Activated CD8-positive, alpha-beta T cell treated with anti-CD3 and anti-CD28 coated beads for 36 hours (primary cell): ENCODE measurements at places on chromosomes 2 and 18.
A peak's percentile ranks its signal among the peaks of the same experiment; 100 is the strongest.

GRCh38 chr2:145597809-145598208 is 1077.9 kb upstream of the ZEB2 start:
- H3K36me3 ChIP-seq: no peaks in the 10 kb centered on the region
- DNase-seq: no peak
- H3K4me1 ChIP-seq: no peaks in the 10 kb centered on the region
- H3K27ac ChIP-seq: no peak overlapping the region
- H3K4me3 ChIP-seq: no peak overlapping the region

GRCh38 chr18:75214332-75214690 is 3.7 kb downstream of the TSHZ1 start:
- no peak overlapping the region for H3K4me3 ChIP-seq
- peak overlapping the region; percentile 46 for H3K27ac ChIP-seq
- peaks cover 6% of the 10 kb centered on the region for H3K36me3 ChIP-seq

DNA sequence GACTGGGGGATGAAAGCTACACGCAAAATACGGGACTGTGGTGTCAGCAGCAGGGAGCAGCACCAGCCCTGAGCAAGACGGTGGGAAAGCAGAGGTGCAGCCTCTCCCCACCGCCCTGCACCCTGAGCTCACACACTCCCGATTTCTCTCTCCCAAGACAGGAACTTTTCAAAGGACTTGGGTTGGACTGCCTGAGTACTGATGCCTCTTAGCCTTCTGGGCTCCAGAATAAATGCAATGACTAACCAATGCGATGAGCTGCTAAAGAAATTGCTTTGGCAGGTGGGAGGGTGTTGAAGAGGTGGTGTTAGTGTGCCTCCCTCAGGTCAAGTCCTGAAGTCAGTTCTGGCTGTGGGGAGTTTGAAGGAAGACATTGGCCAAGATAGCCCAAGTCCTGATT is 9.6 kb downstream of the TRIM54 start:
- no peaks in the 10 kb centered on the region for H3K36me3 ChIP-seq
- no peak for DNase-seq
- no peak overlapping the region for H3K27ac ChIP-seq
- H3K4me3 ChIP-seq: no peak overlapping the region
- peaks cover 15% of the 10 kb centered on the region for H3K27me3 ChIP-seq

- H3K27me3 ChIP-seq: peaks cover 2% of the 10 kb centered on the region
- no peaks in the 10 kb centered on the region for H3K4me1 ChIP-seq
- no peak for DNase-seq
- no peaks in the 10 kb centered on the region for H3K36me3 ChIP-seq
- H3K4me3 ChIP-seq: no peak overlapping the region
These were observed 44.9 kb upstream of the ASB18 start for GRCh38 chr2:236308855-236309668.

DNA sequence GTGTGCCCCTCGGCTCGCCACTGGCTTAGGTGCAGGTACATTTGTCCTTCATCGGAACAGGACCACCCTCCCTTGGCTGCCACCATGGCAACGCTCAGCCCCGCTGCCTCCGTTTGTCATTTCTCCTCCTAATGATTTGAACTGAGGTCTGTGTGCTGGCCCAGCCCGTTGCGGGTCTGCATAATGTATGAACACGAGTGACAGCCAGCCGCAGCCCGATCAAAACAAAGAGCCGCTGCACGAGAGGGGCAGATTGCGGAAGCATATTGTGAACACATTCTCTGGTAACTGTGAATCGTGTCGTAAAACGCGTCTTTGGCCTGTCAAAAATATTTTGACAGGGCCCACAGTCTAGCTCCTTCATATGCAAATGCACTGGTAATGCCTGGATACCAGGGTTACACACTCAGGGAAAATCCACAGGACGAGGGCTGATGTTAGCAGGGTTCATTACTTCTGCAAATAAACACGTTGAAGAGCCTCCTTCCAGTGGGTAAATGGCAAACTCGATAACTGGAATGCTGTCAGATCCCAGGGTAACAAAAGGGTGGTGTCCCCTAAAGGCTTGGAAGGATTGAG is 137.0 kb downstream of the AGAP1 start:
- no peaks in the 10 kb centered on the region for H3K36me3 ChIP-seq
- no peak overlapping the region for H3K4me3 ChIP-seq
- H3K27me3 ChIP-seq: no peaks in the 10 kb centered on the region
